ENCODE measurements at places on chromosomes 2 and 18.

DNA sequence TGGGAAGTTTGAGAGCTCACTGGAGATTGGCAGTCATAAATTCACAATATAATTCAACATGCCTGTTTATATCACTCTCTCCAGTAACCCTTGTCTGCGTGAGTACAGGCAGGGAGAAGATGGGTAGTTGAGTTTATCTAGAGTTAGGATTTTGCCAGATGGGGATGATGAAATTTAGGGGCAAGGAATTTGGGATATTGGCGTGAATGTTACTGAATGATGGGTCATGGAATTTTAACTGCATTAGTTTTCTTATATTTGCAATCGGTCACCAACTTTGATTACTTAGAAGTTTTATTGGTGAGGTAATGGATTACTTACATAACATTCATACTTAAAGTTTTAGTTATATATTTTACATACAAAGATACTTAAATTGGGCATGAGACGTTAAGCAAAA lies 35.1 kb downstream of the SANBR start:
- no peak for DNase-seq

DNA sequence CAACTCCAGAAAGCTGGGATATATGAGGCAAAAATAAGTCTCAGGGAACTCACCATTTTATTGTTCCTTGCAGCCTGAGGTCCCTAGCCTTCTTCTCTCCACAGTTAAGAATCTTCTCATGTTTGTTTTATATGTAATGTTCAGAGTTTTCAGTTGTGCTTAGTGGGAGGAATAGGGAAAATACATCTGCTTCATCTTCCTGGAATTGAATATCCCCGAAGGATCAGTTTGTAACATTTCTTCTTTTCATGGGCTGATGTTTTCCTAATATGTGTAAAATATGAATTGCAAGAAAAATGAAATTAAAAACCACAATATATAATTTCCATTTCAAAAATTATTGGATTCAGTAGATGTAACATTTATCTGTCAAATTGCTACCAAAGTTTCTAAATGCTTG lies 8.0 kb downstream of the GALNT1 start:
- DNase-seq = no peak

DNA sequence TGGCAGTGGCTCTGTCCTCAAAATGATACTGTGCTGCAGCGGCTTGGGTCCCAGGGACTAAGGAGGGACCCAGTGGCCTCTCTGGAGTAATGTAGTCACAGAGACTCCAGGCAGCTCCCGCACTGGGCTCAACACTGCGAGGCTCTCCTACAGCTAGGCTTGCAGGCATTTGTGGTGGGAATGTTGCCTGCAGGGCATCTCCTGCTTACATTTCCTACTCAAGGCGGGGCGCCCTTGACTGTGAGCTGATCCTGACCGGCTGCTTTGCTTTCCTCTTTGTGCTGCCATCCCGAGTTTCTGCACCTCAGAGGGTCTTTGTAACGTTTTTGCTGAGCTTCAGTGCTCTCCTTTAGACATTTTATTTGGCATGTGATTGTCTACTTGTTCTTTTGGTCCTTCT lies 177.4 kb upstream of the FN1 start:
- DNase-seq = no peak

GRCh38 chr2:173053043-173053699 lies 22.5 kb upstream of the MAP3K20 start:
- no peak for DNase-seq

GRCh38 chr2:52342458-52342857 lies 1310.5 kb upstream of the NRXN1 start:
- no peak for DNase-seq

DNA sequence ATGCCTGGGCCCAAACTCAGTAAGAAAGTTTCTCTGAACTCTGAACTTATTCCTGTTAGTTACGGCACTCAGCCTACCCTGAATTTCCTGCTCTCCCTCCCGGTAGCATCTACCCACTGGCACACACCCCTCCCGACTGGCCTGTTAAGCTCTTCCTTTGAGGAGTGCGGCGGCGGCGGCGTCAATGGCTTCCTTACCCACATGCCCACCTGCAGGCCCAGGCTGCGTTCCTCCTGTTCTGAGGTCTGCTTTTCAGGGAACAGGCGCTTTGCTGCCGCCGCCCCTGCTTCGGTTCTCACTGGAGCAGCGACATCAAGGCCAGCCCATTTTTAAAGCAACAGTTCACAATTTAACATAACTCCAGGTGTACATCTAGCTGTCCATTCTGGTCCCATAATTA lies 432.4 kb downstream of the DCDC2C start:
- no peak for DNase-seq

- no peak for DNase-seq
These were observed 261.0 kb upstream of the SIX3 start for GRCh38 chr2:44680424-44680971.

- no peak for DNase-seq
These were observed 18.8 kb downstream of the TMEM185B start for GRCh38 chr2:120204417-120204816.

GRCh38 chr2:241859017-241859435 lies 332 bp upstream of the PDCD1 start:
- DNase-seq = no peak

GRCh38 chr2:32278478-32278853 lies 762 bp downstream of the YIPF4 start:
- no peak for DNase-seq

DNA sequence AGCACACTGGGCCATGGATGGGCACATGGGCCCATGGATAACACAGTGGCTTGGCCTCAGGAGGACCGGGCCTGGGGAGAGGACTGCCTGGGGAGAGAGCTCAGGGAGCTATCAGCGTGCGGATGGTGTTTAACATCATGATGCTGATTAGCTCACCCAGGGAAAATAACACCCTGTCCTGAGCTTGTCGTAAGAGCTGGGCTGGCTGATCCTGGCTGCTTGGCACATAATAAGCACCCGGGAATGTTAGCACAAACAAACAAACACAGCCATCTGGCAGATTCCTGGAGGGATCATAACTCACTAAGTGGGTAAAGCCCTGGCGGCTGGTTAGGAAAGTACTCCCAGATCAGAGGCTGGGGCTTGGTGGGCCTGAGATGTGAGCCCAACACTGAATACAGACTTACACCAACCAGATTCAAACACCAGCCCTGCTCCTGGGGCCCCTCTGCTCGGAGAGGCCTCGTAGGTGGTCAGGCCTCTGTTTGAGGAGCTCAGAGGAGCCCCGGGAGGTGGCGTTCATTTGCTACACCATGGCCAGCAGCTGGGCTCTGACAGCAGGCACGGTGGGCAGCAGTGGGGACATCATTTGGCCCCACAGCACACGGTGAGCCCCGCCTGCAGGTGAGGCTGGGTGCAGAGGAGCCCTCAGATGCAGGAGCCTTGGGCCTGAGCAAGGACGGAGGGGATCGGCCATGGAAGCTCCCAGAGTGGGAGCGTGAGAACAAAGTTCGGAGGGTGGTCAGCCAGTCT lies 193.4 kb upstream of the HDAC4 start:
- DNase-seq = no peak

- DNase-seq = no peak
These were observed 105.1 kb upstream of the STON1 start for GRCh38 chr2:48424866-48425265.

DNA sequence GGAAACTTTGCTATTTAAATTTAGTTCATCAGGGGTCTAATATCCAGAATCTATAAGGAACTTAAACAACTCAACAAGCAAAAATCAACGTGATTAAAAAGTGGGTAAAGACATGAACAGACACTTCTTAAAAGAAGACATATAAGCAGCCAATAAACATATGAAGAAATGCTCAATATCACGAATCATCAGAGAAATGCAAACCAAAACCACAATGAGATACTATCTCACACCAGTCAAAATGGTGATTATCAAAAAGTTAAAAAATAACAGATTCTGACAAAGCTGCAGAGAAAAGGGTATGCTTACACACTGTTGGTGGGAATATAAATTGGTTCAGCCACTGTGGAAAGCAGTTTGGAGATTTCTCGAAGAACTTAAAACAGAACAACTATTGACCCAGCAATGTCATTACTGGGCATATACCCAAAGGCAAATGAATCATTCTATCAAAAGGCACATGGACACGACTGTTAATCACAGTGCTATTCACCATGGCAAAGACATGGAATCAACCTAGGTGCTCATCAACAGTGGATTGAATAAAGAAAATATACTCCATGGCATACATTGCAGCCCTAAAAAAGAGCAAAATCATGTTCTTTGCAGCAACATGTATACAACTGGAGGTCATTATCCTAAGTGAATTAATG lies 189.9 kb downstream of the SLC4A10 start:
- DNase-seq = no peak

GRCh38 chr18:46416706-46417638 lies 240.0 kb downstream of the LOXHD1 start:
- no peak for DNase-seq

DNA sequence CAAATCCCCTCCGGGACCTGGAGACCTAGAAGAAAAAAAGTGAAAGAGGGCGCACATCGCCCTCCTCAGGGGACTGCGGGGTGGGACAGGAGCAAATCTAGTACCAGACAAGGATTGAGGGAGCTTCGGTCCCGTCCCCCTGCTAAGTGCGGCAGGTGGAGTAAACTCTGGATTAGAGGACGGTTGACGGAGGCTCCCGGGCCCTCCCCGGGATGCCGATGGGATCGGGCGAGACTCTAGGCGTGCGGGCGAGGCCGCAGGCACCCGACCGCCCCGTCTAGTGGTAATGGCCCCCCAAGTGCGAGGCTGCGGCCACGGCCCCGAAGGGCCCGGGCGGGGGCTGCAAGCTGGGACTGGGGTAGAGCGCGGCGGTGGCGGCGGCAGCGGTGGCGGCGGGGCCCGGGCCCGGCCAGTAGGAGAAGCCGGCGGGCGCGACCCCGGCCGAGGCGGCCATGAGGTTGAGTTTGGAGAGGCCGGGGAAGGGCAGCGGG lies 3.5 kb downstream of the FEV start:
- DNase-seq = no peak

GRCh38 chr2:145413261-145414030 lies 893.5 kb upstream of the ZEB2 start:
- DNase-seq = no peak

DNA sequence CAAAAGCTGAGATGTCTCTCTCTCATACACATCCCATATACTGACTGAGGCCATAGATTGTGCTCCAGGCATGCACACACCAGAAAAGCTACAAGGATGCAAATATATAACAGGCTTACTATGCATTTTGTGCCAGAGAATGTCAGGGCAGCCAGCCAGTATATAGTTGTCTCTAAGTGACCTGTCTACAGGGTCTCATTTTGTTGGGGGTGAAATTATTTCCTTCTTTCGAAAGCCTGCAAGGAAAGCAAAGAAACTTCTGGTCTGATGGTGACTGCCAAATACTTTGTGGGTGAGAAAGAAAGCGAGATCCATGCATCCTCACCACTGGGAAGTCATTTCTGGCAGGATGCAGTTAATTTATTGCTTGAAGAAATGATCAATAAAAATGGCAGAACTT lies 70.2 kb downstream of the CDCA7 start:
- DNase-seq = no peak

DNA sequence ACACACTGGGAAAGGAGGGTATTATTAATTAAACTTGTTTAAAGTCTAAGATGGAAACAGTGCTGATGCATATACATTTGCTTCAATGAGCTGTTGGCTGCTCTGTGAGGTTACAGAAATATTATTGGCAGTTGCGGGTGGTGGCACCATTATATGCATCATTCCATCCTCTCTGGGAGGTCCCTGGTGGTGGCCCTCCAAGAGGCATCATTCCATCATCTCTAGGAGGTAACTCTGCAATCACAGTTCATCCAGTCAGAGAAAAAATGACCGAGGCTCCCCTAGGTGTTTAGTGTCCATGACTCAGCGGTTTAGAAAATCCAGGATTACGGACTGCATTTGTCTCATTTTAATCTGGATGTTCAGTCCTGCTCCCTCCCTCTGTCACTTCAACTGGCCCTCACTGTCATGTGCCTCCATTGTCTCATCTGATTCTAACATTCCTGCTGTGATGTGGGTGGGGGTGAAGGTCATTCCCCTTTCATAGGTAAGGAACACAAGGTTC lies 15.4 kb downstream of the AFF3 start:
- no peak for DNase-seq

DNA sequence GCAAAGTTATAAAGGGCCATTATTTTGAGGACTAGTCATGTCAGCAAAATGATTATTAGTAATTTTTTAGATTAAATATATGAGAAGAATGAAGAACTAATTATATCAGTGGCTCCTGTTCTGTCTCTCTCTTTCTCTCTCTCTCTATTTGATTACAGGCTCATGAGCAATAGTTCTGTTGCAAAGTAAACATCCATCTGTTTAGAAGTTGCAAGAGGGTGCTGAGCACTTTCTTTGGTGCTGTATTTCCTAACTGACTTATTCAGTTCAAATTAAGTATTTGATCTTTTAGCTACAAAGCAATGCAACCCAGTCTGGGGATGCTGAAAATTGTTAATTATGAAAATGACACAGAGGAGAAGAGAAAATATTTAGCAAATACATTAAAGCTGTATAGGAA lies 408.1 kb upstream of the UBE2E3 start:
- no peak for DNase-seq

GRCh38 chr18:48548921-48549320 lies 10.1 kb downstream of the CTIF start:
- no peak for DNase-seq

DNA sequence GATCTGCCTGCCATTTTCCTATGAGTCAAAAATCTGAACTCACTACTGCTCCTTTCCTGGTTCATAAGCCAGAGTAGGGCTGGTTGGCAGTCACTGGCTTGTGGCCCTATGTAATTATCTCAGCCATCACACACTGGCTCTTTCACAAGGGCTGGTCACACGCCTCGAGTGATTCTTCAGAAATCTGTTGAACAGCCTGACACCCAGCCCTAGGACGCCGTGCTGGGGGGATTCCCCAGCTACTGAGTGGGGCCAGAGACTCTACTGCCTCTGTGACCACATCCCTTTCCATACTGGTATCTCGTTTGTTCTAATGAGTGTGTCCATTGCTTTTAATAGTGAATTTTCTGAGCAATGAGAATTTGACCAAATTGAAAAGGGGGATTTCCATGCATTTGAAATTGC lies 45.8 kb upstream of the RBM44 start:
- no peak for DNase-seq

DNA sequence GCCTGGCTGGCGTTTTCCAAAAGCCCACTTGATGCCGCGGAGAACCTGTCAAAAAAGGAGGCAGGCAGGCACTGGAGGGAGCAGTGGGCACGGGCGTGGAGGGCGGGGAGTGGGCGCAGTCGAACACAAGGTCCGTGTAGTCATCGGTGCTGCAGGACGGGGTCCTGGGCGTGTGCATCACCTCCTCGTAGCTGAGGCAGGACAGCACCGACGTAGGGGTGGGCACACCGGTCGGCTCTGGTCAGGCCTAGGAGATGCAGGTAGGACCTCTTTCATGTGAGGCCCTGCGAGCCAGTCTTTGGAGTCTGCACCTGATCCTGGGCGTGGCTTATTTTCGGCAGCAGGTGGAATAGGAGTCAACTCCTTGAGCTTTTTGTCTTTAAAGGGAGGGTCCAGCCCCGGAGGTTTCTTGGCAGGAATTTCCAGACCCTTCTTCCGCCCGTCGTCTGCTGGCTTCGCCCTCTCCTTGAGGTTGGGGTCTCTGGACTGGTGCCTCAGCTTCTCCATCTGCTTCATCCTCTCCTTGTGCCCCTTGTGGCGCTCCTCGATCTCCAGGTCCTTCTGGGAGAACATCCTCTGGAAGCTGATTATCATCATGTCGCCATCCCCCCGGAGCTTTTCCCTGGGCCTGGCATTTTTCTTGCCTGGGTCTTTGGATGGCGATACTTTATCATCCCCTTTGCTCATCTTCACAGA lies 892.5 kb upstream of the LRRTM1 start:
- no peak for DNase-seq

- no peak for DNase-seq
These were observed 13.0 kb downstream of the XDH start for GRCh38 chr2:31401580-31401979.

GRCh38 chr2:231276987-231277386 lies 78.6 kb downstream of the ARMC9 start:
- DNase-seq = no peak

- DNase-seq = no peak
These were observed 89.1 kb downstream of the AKAIN1 start for GRCh38 chr18:5107988-5108387.
